ENCODE measurements at places on chromosomes 7 and 10.

DNA sequence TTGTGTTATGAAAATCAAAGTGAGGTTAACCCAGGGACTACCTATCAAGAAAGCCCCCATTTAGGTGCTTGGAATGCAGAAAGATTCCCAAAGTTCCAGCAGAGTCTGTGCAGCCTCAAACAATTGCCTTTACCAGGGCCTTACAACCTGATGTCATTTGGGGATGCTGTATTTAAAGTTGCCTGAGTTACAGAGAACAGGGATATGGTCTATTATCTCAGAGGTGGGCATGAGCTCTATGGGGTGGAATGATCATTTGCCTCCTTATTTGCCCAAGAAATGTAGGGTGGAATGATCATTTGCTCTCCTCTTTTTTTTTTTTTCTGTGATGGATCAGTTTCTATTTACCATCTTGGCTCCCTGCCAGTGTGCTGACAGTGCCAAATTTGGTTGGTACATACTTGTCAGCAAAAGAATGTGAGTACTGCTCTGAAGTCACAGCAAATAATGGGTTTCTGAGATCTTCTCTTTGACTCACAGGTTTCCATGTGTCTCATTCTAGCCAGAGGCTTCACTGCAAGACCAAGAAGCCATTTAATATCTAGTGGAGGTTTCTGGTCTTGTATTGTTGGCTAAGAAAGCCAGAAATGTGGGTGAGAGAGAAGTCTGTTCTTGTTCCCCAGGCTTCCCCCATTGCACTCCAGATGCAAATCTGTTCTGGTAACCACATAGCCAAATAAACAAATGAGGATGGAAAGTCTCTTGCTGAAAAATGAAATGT, 45.5 kb upstream of the ZNRF2 start:
- peak; percentile 50 for DNase-seq

DNA sequence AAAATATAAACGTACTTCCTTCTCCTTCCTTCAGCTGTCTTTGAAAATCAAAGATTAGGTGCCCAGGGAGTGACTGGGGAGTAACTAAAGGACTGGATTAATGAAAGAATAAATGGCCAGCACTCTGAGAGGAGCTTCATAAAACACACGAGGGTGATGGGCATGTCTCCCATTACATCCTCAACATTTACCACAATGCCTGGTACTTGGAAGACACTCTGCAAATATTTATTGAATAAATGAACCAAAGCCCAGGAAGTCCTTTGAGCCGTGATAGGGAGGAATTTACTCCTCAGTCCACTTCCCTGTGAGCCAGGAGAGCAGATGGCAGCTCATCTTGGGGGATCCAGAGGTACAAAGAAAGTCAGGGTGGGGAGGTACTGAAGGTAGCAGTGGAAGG, 96.3 kb downstream of the RAB11FIP2 start:
- DNase-seq = no peak

- DNase-seq = no peak
These were observed 12.6 kb downstream of the MICALL2 start for GRCh38 chr7:1446620-1447032.

DNA sequence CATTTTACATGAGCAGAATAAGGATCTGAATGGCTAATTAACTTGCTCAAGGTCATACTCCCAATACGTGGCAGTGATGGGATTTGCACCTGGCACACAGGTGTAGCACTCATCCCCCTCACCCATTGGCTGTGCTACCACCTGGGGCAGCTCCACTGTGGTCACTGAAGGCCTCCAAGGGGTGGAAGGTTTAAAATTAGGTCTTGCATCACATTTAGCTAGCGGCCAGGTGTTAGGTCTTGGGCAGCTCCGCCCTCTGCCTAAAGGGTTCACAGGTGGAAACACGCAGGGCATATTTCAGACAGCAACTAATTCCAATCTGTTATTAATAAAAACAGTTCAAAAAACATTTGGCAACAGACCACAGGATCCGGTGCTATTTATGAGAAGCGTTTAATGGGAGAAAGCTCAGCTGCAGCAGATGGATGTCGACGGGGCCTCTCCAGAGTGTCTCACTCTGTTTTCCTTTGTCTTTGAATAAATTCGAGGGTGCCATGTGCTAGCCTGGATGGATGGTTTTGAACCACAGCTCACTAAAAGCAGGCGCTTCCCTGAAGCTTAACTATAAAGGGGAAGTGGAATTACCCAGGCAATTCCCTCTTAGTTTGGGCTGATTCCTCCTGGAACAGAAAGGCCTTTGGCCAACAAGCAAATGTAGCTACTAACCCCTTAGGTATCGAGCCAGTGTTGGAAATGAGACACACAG, 1017.6 kb downstream of the TYW1 start:
- no peak for DNase-seq

DNA sequence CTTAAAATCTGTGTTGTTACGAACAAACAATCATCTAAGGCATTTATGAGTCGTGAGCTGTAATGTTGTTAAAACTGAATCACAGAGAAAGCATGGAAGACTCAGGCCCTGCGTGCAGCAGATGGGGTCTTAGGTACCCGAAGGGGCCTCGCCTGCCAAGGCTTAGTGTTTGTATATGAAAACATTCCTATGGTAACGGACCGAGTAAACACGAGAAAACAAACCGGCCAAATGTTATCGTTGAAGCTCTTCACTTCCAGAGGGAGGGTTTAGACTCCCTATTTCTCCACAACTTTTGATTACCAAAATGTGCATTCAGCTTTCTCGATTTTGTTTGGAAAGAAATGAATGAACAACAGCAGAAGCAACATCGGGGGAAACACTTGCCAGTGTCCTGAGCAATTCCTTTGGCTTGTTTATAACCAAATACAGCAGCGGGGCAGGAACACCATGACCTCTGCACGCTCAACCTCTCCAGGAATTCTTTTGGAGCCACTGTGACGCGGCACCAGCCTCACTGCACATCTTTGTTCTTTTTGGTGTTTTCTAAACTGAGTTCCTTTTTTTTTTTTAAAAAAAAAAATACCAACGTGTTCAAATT, 121.6 kb upstream of the KLF6 start:
- no peak for DNase-seq

GRCh38 chr10:120262857-120263547, 194.0 kb upstream of the PLPP4 start:
- no peak for DNase-seq

GRCh38 chr10:103739039-103739764, 116.2 kb downstream of the SH3PXD2A start:
- DNase-seq = no peak

- DNase-seq = no peak
These were observed 10.3 kb upstream of the RASSF4 start for GRCh38 chr10:44949127-44949802.

GRCh38 chr10:51599647-51600046, 99.7 kb downstream of the CSTF2T start:
- DNase-seq = no peak

DNA sequence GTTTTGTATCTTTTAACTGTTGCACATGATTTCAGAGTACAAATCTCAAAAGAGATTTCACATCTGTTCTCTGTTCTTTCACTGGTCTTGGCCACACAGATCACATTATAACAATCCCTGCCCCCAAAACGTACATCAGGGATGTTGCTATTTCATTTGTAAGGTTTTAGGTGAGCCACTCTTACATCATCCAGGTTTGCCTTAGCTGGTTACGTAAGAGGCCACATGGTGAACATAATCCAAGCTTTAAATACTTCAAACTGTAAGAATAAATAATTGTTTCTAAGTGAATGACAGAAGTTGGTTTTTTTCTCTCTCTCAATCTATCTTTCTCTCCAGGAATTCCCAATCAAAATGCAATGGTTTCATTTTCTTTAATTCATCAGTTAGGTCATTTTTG, 245.9 kb upstream of the HGF start:
- DNase-seq = no peak

GRCh38 chr7:111987115-111987826, 218.9 kb downstream of the DOCK4 start:
- DNase-seq = no peak

GRCh38 chr10:44233561-44234482, 151.1 kb downstream of the CXCL12 start:
- no peak for DNase-seq

- no peak for DNase-seq
These were observed 20.9 kb downstream of the SLC25A16 start for GRCh38 chr10:68506411-68506810.

DNA sequence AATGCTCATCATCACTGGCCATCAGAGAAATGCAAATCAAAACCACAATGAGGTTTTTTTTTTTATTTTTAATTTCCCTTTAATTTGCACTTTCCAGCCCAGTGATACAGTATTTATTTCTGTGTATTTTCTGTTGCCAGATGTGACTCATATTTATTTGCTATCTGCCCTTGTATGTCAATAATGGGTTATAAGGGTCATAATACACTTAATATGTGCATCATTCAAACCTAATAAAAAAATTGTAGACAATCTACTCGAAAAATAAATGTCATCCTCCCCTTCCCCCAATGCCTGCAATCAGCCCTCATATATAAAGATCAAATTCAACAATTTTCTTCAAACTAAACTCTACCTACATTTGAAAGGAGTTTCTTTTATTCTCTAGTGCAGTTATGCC, 154.5 kb downstream of the CSTF2T start:
- DNase-seq = no peak

GRCh38 chr7:150715293-150715692, 1.1 kb upstream of the GIMAP1 start:
- no peak for DNase-seq

GRCh38 chr7:44536090-44536489, 5.0 kb downstream of the NPC1L1 start:
- no peak for DNase-seq

DNA sequence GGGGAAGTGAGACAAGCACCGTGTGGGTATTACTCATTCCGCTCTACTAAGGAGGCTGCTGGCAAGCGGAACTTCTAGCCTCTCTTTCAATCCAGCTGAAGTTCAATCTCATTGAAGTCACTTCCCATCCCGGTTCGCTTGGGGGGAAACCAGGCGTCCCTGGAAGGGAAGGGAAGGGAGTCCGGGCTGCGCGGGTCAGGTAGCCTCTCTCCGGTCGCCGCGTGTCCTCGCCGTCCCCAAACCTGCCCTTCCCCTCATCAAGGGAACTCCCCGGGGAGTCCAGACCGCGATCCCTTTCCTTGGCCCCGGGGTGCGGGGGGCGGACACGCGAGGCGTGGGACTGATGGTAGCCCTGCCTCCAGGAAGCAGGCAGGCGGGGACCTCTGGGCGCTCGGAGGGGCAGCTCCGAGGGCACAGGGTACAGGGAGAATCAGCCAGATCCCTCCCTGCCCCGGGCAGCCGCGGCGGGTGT, 598 bp upstream of the ZEB1 start:
- no peak for DNase-seq

DNA sequence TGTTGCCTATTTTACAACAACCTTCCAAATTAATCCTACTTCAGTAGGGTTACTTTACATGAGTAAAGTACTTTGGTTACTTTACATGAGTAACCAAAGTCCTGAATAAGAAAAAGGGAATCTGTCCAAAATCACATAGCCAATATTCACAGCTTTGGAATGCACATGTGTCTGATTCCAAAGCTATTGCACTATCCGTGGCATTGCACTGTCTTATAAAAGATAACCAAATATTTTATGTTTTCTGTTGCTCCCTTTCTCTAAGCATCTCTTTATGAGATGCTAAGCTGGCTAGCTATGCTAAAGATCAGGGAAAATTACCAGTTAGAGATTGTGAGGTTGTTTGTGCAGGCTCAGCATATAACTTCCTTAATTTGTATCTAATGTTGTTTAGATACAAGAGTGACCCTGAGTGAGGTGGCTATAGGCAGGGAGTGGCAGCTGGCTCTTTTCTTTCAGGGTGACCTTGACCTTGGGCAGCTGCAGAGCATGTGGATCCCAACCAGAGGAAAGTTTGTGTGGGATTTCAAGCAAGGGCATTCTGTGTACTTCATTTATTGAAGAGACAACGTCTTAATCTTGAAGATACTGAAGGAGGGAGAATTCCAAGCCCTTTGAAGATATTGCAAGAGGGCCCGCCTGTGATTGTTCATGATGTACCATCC, 366.1 kb upstream of the ANKRD30A start:
- no peak for DNase-seq

Data from CD4-positive, CD25-positive, alpha-beta regulatory T cell (primary cell).